ENCODE measurements at places on chromosomes 5 and 9. TPM values are rescaled to one million over a fixed set of nuclear protein-coding genes. Genes with fewer than 3 reads are reported as not detected.
A peak's percentile ranks its signal among the peaks of the same experiment; 100 is the strongest.

GRCh38 chr5:73183481-73183891, 10.5 kb downstream of the TMEM174 start:
- DNase-seq = no peak

GRCh38 chr5:124871303-124871702, 124.9 kb upstream of the ZNF608 start:
- no peak for DNase-seq

DNA sequence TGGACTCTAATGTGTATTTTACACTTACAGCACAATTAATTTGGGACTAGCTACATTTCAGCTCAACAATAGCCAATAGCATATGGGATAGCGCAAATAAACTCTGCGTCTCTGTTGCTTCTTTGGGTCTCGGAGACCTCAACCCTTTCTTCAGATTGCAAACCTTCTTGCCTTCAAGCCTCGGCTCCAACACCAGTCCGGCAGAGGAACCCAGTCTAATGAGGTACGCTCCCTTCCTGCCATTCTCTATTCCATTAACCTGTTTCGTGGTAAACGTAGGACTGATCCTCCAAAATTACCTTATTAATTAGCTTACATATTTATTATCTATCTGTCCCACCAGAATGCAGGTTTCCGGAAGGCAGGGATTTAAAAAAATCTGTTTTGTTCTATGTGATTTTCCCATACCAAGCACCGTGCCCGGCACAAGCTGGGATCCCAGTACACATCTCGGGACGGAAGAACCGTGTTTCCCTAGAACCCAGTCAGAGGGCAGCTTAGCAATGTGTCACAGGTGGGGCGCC, 525 bp upstream of the DAPK1 start:
- peak; percentile 47 for DNase-seq

DNA sequence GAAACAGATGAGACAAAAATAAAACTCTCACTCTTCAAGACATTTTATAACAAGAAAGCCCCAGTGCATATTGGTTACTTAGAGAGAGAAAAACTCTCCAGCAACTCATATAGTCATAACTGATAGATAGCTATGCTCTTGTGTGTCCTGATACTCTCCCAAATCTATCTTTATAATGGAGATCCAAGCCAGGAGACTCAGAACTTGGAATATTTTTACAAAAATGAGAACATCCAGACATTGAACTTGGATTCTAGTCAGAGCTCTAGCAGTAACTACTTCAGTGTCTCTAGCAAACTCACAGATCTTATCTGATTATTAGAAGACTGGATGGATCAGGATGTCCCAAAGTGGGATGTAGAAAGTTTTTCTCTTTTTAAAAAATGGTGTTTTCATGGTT, 412.7 kb upstream of the BRINP1 start:
- DNase-seq = no peak

DNA sequence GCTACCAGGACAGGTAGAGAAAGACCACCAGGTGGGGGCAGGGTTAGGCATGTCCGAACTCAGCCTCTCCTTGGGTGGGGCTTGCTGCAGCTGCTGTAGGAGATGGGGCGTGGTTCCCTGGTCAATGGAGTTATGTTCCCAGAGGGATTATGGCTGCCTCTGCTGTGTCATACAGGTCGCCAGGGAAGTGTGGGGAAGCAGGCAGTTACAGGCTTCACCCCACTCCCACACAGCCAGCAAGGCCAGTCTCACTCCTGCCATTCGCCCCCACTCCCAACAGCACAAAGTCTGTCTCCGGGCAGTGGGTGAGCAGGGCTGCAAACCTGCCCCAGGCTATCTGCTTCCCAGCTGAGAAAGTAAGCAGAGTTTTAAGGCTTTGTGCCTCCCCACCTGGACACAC, 20.0 kb upstream of the CEP72 start:
- no peak for DNase-seq

- no peak for DNase-seq
Observed at GRCh38 chr5:153373130-153373498, 117.4 kb upstream of the GRIA1 start.

DNA sequence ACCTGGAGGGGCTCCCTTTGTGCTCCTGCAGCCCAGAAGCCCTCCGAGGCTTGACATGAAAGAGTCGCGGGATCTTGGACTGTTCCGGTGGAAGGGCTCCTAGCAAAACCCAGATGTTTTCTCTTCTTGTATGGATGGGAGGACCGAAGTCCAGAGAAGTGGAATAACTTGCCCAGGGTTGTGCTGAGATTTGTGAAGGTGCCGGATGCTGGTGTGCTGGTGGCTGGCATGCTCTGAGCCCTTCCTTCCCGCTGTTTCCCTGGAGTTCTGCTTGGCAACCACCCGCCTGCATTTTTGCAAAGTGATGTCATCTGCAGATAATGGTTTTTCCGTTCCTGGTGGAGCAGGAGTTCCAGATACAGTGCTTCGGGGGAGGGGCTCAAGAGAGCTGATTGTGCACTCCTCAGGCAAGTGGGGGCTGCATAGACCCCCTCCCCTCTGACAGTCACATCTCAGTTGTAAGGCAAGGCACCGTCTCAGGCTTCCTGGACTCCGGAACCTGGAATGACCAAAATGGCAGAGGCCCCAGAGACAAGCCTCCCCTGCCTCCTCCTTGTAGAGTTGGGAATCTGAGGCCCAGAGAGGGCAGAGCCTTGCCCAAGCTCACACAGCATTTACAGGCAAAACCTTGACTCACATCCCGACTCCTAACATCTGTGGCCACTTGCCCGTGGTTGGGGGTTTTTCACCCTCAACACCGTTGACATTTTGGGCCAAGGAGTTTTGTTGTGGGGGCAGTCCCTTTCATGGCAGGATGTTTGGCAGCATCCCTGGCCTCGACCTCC, 157.0 kb downstream of the RGS3 start:
- DNase-seq = no peak

GRCh38 chr5:97192580-97193354, 9.7 kb upstream of the RIOK2 start:
- no peak for DNase-seq

- DNase-seq = no peak
Observed at GRCh38 chr5:173231381-173231766, 3.6 kb downstream of the NKX2-5 start.

DNA sequence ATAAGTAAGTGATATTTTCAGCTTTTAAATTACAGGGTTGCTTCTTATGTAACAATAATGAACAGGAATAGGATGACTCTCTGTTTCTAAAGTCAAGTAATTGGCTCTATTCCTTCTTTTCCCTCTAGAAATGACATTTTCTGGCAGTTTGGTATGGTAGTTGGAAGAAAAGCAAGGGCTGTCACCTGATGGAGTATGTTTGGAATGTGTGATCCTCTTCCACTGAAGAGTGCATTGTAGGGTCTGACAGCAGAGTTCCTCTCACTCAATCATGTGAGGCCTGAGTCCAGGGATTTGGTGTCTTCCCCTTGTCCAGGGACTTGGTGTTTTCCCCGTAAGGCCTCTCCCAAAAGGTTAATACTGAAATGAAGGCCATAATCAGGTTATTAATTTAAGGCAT, 233.8 kb upstream of the FBXL7 start:
- DNase-seq = no peak

GRCh38 chr5:171978016-171978415, 28.4 kb downstream of the FBXW11 start:
- no peak for DNase-seq

- no peak for DNase-seq
Observed at GRCh38 chr5:59587489-59588337, 305.8 kb downstream of the PDE4D start.

DNA sequence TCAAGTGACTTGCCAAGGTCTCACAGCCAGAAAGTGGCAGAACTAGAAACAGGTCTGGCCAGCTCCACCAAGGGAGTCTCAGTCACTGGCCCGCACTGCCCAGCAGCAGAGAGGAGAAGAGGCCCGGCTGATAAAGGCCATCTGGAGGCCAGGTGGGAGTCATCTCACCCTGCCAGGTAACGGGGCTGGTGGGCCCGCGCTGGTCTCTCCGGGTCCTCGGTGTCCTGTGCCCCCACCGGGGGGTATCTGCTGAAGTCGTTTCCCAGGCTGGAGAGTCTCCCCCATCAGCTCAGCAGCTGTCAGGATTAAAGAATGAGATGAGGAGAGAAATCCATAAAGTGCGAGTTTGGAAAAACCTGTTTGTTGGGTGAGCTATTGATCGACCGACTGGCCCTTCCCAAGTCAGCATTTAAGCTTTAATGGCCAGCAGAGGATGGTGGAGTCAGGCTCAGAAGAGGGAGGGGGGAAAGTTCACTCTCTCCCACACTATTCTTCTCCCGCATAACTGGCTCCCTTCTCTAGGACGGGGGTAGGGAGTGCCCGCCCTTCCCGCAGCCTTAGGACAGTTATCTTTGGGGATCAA, 30.3 kb downstream of the LMX1B start:
- DNase-seq = no peak

GRCh38 chr5:429453-430188, 13.4 kb upstream of the EXOC3 start:
- no peak for DNase-seq

DNA sequence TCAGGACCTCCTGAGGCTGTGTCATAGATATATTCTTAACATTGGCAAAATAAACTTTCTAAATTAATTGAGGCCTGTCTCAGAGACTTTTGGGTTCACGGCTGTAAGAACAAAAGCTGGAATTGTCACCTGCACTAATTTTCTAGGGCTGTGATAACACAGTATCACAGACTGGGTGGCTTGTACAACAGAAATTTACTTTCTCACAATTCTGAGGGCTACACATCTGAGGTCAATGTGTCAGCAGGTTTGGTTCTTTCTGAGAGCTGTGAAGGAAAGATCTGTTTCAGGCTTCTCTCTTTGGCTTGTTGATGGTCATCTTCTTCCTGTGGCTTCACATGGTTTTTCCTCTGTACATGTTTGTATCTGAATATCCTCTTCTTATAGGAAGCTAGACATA, 29.2 kb upstream of the NFIL3 start:
- no peak for DNase-seq

GRCh38 chr5:56648460-56649034, 166.8 kb upstream of the MAP3K1 start:
- DNase-seq = no peak

- no peak for DNase-seq
Observed at GRCh38 chr5:158422653-158423515, 563.9 kb upstream of the CLINT1 start.

DNA sequence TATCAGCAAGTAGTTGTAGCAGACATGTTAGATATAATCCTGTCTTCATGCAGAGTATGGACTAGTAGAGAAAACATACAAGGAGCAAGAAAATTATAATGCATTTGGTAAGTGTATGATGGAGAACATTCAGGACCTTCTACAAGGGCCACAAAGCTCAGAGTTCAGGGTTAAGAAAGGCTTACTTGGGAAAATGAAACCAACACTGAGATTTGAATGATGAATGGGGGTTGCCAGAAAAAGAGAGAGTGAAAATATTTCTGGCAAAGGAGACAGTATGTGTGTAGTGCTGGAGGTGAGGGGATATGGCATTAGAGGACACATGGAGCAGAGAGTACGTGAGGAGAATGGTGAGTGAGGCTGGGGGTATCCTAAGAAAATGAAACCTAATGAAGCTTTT, 169.8 kb upstream of the STK32A start:
- no peak for DNase-seq

DNA sequence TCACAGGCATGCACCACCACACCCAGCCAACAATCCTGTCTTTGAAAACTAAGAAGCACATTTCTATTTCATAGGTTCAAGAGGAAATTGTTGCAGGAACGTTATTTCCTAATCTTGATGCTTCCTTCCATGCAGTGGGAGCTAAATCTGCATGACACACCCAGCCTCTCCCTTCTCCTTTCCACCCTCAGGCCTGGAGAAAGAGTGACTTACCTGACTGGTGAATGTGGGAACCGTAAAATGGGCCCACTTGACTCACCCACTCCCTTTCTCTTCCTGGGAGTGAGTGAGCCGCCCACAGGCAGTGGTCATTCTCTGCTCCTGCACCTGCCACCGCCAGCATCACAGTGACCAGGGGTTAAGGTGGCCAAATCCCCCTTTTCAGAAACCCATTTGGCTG, 78.2 kb downstream of the C9orf50 start:
- DNase-seq = no peak

- no peak for DNase-seq
Observed at GRCh38 chr9:20199111-20199510, 410.3 kb upstream of the SLC24A2 start.

GRCh38 chr9:136119061-136119882, 597 bp upstream of the TMEM250 start:
- DNase-seq = no peak

GRCh38 chr5:114561415-114561814, 199.5 kb downstream of the KCNN2 start:
- no peak for DNase-seq

DNA sequence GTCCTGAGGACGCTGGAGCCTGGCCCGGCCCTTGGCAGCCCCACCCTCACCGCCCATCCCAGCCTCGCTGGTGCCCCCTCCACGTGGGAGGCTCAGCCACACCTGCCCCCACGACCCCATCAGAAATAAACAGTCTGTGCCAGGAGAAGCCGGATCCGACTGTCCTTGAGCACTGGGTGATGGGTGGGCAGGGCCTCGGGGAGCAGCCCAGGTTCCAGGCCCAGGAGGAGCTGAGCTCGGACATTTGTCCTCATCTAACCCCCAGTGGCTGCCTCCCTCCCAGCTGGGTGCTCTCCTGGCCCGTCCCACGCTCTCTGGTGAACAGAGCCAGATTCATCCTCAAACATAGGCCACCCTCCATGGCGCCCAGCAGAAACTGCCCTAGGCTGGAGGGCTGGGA, 4.6 kb upstream of the PTGDS start:
- no peak for DNase-seq

DNA sequence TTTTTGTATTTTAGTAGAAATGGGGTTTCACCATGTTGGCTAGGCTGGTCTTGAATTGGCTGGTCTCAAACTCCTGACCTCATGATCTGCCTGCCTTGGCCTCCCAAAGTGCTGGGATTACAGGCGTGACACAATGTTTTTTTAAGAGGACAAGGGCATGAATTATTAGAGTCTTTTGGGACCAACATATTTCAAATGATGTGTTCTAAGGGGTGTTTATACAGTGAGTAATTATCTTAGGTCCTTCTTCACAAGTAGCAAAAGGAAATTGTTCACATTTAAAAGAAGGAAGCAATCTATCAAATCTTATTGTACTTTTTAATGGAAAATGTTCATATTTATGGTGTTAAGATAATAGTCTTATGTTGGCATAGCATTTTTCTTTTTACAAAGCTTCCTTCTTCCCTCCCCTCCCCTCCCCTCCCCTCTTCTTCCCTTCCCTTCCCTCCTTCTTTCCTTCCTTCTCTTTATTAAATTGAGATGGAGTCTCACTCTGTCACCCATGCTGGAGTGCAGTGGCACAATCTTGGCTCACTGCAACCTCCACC, 6.7 kb downstream of the GNG10 start:
- no peak for DNase-seq

- no peak for DNase-seq
Observed at GRCh38 chr9:137816531-137817235, 60.9 kb upstream of the CACNA1B start.

GRCh38 chr9:126681336-126681735, 67.6 kb downstream of the LMX1B start:
- no peak for DNase-seq

- no peak for DNase-seq
Observed at GRCh38 chr5:142263346-142263745, 61.5 kb downstream of the SPRY4 start.

CARD9 gene
- polyA plus RNA-seq = 2.7 TPM

RNF180 gene
- 9.4 TPM for polyA plus RNA-seq

PKD2L2 gene
- polyA plus RNA-seq = 0.31 TPM

MOB3B gene
- polyA plus RNA-seq = 21.2 TPM

CCDC152 gene
- 10.0 TPM for polyA plus RNA-seq

CATSPER3 gene
- polyA plus RNA-seq = 2.0 TPM

AQP7 gene
- 35.7 TPM for polyA plus RNA-seq

GFPT2 gene
- 5.0 TPM for polyA plus RNA-seq

CD14 gene
- polyA plus RNA-seq = 11.7 TPM

UGCG gene
- polyA plus RNA-seq = 61.4 TPM

ADAMTS6 gene
- polyA plus RNA-seq = 1.8 TPM

FOXD1 gene
- polyA plus RNA-seq = 7.9 TPM

RNF183 gene
- polyA plus RNA-seq = 7.1 TPM

ACOT12 gene
- polyA plus RNA-seq = 0.94 TPM

All from left renal cortex interstitium (tissue), 4 donors.